ENCODE measurements at places on chromosomes 11 and 22.

GRCh38 chr22:19808873-19809478 is 45.7 kb downstream of the GNB1L start:
- DNase-seq: no peak

GRCh38 chr11:67006029-67006884 is 16.7 kb upstream of the SYT12 start:
- no peak for DNase-seq

DNA sequence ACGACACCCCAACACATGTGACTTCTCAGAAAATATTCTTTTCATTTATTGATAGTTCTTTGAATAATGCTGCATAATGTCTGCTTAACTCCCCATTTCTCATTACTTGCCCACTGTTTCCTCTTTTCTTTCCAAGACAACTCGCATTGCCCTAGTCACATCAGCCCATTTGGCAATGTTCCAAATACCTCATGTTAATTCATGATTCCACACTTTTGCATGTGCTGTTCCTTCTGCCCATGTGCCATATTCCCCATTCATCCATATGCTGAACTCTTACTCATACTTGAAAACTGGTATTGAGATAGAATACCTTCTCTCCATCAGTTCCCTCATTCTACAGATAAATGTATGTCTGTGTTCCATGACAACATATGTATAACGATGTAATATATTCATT is 993.7 kb downstream of the OPCML start:
- DNase-seq: no peak

GRCh38 chr11:71500601-71501021 is 26.5 kb upstream of the KRTAP5-7 start:
- DNase-seq: no peak

- DNase-seq: no peak
Observed at GRCh38 chr22:36375071-36375980, 12.4 kb downstream of the MYH9 start.

DNA sequence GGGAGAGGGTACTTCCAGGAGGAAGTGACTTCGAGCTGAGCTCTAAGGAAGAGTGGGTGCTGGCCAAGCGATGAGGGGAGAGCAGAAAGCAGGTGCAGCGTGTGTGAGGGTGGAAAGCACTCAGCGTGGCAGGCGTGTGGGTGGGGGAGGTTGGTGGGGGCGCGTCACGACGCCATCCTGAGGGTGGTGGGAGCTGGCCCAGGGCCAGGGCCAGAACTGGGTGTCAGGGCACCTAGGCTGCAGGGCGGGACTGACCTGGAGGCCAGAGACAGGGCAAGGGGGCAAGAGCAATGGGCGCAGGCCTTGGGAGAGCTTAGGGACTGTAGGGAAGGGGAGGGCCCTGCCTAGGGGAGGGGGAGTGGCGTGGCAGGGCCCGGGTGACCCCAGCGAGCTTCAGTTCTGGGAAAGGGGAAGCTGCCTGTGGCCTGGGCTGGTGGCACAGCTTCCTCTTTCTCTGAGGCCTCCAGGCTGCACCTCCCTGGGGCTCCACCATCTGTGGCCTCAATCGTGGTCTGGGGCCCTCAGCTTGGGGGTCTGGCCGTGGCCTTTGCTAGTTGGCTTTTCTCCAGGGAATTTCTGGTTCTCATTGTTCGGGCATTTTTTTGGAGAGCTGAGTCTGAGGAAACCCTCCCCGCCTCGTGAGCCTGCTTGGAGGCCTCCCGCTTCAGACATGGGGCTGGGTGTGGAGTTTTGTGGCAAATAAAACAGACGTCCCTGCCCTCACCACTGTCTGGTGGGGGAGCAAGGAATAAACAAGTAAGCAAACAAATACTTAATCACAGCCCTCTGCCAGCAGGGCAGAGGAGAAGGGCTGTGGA is 8.9 kb downstream of the RELT start:
- DNase-seq: peak; percentile 21

DNA sequence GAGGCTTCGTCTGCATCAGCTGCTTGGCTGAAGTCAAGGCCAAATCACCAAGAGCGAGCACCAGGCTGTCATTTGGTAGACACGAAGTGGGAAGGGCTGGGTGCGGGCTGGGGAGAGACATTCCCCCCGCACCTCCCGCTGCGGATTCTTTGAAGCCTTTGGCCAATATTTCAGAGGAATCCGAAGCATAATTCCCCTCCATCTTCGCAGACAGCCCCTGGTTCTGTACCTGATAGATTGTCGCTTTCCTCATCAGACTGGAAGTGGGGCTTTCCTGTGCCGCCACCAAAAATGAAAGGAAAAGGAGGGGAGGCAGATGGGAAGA is 15.3 kb downstream of the BLID start:
- peak; percentile 76 for DNase-seq

GRCh38 chr11:16945671-16946469 is 68.3 kb downstream of the PLEKHA7 start:
- DNase-seq: peak; percentile 67

DNA sequence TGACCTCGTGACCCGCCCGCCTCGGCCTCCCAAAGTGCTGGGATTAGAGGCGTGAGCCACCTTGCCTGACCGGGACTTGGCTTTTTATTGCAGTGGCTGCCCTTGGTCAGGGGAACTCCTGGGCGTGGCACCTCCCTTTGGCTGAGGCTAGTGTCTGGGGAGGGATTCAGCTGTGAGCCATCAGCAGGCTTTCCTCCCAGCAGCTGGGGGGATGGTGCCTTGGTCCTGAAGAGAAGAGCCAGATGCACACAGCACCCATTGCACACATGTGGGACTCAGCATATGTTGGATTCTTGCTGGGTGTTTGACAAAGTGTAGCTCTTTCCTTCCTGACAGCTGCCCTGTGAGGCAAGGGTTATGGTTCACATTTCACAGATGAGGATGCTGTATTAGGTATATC is 8.4 kb downstream of the CYTH4 start:
- peak; percentile 33 for DNase-seq

- DNase-seq: peak; percentile 25
Observed at GRCh38 chr22:41834005-41834944, 1.4 kb downstream of the SREBF2 start.

DNA sequence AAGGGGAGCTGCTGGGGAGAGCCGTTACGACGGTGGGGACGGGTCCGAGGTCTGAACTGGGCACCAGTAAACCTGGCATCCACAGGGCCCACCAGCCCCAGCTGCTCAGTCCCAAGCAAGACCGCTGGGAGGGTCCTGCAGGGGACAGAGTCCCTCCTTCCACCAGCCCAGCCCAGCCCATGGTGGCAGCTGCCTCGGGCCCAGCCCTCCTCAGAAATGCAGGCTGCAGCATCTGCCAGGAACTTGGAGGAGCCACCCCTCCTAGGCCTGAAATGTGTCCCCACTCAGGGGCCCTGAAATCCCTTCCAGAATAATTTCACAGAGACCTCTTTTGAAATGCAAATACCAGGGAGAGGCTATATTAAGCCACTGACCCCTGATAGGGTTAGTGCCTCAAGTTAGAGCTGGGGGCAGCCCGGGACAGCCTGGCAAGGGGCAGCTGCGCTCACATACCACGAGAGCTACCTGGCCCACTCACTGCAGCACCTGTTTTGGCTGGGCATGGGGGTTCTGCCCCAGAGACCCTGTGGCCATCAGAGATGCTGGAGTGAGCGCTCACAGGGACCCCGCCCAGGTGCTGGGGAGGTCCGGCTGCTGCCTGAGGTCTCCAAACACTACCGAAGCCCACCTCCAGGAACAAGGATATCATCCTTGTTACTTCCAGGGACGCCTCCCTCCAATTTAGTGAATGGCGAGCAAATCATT is 53.1 kb downstream of the CELSR1 start:
- DNase-seq: peak; percentile 62

GRCh38 chr22:31651664-31652063 is 10.4 kb downstream of the PISD start:
- no peak for DNase-seq

DNA sequence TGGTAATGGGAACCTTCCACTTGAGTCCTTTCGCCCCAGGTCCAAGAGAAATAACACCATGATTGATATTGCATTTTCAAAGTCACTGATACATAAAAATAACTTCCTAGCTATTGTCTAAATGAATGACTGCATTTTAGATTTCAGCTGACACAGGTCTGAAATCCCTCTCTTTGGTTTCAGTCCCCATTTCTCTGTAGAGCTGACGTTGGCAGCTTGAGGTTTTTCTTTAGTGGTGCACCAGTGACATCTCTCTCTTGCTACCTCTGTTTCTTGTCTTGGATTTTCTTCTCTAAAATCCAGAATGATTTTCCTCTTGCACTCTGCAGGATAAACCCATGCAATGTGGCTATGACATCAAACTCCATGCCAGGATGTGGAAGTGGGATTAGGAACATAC is 31.7 kb upstream of the SORL1 start:
- no peak for DNase-seq

DNA sequence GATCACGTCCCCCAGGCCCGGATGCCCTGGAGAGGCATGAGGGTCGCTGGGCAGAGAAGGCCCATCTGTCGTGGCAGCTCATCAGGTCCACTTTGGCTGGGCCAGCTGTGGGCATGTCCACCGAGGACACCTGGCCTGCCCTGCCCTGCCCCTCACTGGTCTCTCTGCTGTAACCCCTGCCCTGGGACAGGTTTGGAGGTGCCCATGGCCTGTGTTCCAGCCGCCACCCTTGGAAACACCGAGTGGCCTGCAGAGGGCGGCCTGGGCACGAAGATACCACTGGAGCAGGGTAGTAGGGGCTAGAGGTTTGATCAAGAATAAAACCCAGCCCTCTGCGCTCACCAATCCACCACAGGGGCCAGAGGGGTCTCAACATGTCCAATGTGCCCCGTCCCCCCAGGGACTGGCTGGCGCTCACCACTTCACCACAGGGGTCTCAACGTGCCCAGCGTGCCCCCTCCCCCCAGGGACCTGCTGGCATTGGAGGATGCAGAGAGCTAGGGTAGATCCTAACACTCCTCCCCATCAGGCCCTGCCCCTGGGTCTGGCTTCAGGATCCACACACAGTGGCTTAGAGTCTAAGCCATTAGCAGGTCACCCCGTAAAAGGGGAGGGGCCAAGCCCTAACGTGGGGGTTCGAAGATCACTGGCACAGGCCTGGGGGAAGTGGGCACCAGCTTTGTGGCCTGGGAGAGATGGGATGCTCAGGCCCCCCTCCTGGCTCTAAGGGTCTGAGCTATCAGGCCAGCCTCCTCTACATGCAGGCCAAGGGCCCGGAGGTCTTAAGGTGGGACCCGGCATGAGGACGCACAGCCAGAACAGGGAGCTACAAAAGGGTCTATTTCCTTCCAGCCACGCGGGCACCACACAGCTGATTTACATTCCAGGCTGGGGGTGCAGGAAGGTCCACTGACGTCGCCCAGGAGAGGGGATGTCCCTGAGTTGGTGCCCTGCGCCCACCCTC is 1.3 kb upstream of the HDAC10 start:
- DNase-seq: peak; percentile 86

DNA sequence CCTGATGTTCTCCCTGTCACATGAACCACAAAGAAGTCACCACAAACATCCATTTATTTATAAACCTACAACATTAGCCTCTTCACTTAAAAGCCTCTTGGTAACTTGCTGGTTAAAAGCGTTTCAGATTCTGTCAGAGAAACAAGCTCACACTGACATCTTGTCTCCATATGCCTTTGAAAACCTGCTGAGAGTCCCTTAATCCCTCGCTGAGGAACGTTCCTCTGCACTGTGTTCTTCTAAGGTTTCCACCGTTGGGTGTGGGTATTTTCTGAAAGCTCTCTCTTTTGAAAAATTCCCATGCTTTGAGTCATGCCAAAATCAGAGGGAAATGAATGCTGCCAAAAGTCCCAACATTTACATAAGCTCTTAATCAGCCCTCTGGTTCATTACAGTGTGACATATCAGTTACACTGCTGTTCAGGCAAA is 149.8 kb downstream of the CCDC34 start:
- DNase-seq: peak; percentile 95

DNA sequence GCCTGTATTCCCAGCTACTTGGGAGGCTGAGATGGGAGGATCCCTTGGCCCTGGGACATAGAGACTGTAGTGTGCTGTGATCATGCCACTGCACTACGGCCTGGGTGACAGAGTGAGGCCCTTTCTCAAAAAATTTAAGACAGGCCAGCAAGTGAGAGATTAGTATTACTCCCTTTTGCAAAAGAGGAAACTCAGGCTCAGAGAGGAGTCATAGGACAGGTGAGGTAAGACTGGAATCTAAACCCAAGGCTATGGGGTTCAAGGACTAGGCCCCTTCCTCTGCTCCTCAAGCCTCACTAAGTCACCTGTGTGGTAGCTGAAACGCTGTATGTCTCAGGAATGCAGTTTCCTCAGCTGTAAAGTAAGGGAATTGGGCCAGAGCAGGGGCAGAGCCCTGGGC is 1.6 kb upstream of the P2RY2 start:
- DNase-seq: no peak

- DNase-seq: no peak
Observed at GRCh38 chr11:14245444-14245843, 113.5 kb downstream of the RRAS2 start.

DNA sequence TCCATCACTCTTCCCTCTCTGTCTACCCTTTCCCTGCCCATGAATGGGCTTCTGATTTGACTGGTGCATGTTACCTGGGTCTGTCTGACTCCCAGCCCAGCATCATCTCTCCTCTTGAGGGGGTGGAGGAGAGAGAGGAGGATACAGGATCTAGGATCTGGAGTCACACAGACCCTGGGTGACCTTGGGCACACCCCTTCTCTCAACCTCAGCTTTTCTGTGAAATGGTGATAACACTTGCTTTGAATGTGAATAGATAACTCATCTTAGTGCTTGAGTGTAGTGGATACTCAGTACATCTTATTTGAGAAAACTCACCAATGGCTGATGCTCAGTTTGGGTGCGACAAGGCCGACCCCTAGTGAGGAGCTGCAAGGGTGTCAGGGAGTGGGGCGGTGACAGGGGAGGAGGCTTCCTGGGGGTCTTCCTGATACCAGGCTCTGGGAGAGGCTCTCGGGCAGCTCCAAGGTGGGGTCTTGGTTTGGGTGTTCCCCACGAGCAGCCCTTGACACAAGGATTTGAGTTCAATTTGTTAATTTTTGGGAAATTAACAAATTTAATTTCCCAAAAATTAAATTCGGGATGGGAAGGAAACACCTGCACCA is 9.0 kb downstream of the INCENP start:
- DNase-seq: no peak

GRCh38 chr11:86499723-86500129 is 125.0 kb downstream of the CCDC81 start:
- no peak for DNase-seq

DNA sequence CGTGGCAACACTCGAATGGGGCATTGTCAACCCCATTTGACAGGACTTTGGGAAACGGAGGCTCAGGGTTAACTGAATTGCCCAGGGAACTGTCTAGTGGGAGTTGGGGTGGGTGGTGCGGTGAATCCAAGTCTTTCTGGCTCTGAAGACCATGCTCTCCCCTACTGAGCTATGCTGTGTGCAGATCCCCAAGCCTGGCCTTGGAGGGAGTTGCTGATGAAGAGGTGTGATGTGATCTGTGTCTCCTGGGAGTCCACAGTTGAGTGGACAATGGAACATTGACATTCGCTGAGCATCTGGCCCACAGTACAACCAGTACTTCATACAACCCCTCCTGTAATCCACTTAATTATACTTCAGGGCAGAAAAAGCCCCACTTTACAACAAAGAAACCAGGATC is 172.2 kb downstream of the ST3GAL4 start:
- no peak for DNase-seq
